Neural crest cell (in vitro differentiated cells): ENCODE measurements at places on chromosomes 2 and 18. TPM values are rescaled to one million over a fixed set of nuclear protein-coding genes. Genes with fewer than 3 reads are reported as not detected.

GRCh38 chr2:73705091-73705490, 32.1 kb downstream of the TPRKB start:
- peaks cover 6% of the 10 kb centered on the region for H3K4me1 ChIP-seq
- peaks cover 12% of the 10 kb centered on the region for H3K27me3 ChIP-seq
- H3K36me3 ChIP-seq = no peaks in the 10 kb centered on the region
- no peak for DNase-seq
- no peak overlapping the region for H3K4me3 ChIP-seq

ASB1 gene
- 37.5 and 39.9 TPM in 2 replicates for total RNA-seq

DNA sequence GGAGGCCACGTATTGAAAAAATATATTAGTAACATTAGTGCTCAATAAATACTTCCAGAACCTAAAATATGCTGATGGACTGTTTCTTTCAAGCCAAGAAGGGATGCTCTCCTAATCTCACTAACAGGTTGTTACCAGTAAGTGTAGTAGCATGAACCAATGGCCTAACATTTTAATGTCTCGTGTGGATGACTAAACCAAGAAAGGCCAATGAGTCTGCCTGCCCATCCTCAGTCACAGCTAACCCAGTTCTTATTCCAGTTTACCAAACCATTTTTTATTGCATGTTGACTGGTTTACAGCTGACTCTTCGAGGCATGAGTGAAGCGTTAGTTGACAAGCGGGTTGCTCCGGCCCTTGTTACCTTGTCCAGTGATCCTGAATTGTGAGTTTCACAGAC, 45.1 kb upstream of the TNFRSF11A start:
- peaks cover 10% of the 10 kb centered on the region for H3K36me3 ChIP-seq
- H3K27me3 ChIP-seq = no peaks in the 10 kb centered on the region
- peaks cover 3% of the 10 kb centered on the region for H3K4me1 ChIP-seq

DNA sequence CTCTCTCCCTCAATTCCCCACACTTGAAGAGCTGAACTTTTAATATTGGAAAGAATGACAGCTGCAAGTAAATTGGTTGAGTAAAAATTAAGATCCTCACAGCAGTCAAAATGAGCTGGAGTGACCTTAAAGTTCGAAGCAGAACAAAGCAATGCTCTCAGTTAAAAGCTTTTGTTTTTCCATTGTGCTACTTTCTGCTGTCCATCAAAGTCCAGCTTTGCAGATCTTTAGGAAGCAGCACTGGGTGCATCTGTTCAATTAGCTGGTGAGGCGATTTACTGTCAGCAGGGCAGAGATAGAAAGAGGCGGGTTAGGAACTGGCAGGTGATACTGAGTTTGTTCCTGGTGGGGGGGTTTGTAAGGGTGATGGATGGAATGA, 834.8 kb downstream of the CPS1 start:
- no peak overlapping the region for H3K4me3 ChIP-seq
- H3K27me3 ChIP-seq = no peaks in the 10 kb centered on the region
- peak overlapping the region; percentile 72 for H3K27ac ChIP-seq
- H3K4me1 ChIP-seq = peaks cover 24% of the 10 kb centered on the region
- no peaks in the 10 kb centered on the region for H3K36me3 ChIP-seq

SMAD2 gene
- 116 and 117 TPM in 2 replicates for total RNA-seq

SPDYA gene
- 1.1 and 1.3 TPM in 2 replicates for total RNA-seq

- no peaks in the 10 kb centered on the region for H3K4me1 ChIP-seq
- no peak for DNase-seq
- no peak overlapping the region for H3K4me3 ChIP-seq
- no peaks in the 10 kb centered on the region for H3K27me3 ChIP-seq
- H3K27ac ChIP-seq = no peak overlapping the region
- H3K36me3 ChIP-seq = no peaks in the 10 kb centered on the region
Observed at GRCh38 chr2:201275990-201276389, 15.7 kb downstream of the CASP8 start.

WNT10A gene
- not detected in 2 replicates for total RNA-seq

ELAC1 gene
- total RNA-seq = 14.7 and 15.0 TPM in 2 replicates
